Testis (tissue), 5 donors: ENCODE measurements at places on chromosomes 7 and 10. TPM values are rescaled to one million over a fixed set of nuclear protein-coding genes. Genes with fewer than 3 reads are reported as not detected.

DNA sequence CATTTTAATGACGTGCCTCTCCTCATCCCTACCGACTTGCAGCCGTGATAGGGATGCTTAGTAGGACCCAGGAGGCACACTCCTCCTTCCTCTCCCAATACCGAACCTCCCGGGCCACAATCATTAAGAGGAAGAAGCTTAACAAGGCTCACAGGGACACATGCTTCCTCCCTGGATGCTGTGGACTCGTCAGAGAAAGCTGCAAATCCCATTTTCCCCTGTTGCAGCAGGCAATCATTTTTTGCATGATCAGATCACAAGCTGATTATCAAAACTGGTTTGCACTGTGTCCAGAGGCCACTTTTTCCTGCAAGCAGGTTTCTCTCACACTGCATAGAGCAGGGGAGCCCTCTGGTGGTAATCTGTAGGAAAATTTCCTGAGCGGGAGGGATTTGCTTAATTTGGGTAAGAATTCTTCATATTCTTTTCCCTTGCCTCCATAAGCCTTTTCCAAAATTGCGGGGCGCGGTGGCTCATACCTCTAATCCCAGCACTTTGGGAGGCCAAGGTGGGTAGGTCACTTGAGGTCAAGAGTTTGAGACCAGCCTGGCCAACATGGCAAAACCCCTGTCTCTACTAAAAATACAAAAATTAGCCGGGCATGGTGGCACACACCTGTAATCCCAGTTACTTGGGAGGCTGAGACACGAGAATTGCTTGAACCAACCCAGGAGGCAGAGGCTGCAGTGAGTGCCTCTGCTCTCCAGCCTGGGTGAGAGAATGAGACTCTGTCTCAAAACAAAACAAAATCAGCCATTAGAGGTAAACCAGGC is 16.1 kb upstream of the LAMB4 start:
- H3K4me1 ChIP-seq = no peaks in the 10 kb centered on the region
- H3K27me3 ChIP-seq = no peaks in the 10 kb centered on the region
- H3K27ac ChIP-seq = no peak overlapping the region
- no peak overlapping the region for H3K4me3 ChIP-seq

DNA sequence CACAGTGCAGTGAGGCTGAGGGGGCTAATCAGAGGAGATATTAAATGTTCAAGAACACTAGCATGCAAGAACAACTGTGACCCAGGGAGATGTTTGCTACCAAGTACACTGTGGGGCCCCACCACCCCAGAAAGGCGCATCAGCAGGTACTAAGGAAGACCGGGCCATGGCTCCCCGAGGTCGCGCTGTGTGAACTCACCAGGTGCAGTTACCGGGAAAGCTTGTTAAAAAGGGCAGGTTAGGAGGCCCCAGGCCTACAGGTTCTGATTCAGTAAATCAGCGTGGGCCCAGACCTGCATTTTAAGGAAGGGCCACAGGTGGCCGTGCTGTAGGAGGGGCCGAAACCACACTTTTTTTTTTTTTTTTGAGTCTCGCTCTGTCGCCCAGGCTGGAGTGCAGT is 54.6 kb downstream of the TMEM209 start:
- H3K36me3 ChIP-seq = no peaks in the 10 kb centered on the region
- DNase-seq = no peak
- H3K4me1 ChIP-seq = peaks cover 12% of the 10 kb centered on the region
- no peaks in the 10 kb centered on the region for H3K27me3 ChIP-seq
- H3K4me3 ChIP-seq = no peak overlapping the region

DNA sequence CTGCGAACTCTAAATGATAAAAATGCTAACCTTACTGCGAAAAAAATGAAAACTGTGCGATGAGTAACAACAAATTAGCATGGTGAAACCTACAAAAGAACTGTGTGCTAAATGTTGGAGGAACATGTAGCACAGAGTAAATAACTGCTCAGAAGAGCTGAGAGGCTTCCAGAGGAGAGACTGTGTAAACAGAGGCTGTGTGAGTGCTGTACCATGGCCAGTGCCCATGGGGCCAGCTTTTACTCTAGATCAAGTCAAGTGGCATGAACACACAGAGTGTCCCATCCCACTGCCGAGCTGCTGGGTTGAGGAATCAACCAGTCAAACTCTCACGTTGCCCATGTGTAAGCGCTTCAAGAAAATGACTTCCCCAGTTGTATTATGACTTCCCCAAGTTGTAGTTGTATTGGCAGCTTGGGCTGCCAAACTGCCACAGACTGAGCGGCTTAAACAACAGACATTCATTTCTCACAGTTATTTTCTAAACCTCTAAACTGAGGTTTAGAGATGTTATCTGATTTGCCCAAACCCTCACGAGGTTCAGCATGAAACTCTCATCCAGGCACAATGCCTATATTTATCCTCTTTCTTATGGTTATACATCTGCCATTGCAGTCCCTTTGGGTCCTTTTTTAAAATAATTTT is 270.7 kb downstream of the ABCA13 start:
- H3K27me3 ChIP-seq = no peaks in the 10 kb centered on the region
- H3K27ac ChIP-seq = no peak overlapping the region
- H3K4me3 ChIP-seq = no peak overlapping the region

- no peak overlapping the region for H3K27ac ChIP-seq
- no peak for DNase-seq
- H3K4me1 ChIP-seq = no peaks in the 10 kb centered on the region
These were observed 81.8 kb downstream of the PTPRZ1 start for GRCh38 chr7:121954803-121955202.

GRCh38 chr7:102457352-102457924 is 7.2 kb downstream of the ALKBH4 start:
- no peak for DNase-seq
- no peak overlapping the region for H3K27ac ChIP-seq
- H3K4me3 ChIP-seq = no peak overlapping the region
- H3K4me1 ChIP-seq = no peaks in the 10 kb centered on the region
- no peaks in the 10 kb centered on the region for H3K36me3 ChIP-seq

DNA sequence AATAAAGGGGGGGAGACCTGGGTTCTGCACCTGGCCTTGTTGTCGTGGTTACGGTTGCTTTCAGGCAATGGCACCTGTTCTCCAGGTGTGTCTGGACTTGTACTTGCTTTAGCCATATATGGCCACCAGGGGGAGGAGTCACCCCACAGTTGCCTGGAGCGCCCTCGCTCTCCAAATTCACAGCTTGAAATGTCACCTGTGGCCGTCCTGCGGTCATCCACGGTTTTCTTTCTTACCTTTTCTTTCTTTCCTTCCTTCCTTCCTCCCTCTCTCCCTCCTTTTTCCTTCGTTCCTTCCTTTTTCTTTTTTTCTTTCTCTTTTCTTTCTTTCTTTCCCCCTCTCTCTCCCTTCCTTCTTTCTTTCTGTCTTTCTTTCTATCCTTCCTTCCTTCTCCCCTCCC is 157.2 kb upstream of the ZNF92 start:
- H3K4me1 ChIP-seq = no peaks in the 10 kb centered on the region
- no peaks in the 10 kb centered on the region for H3K36me3 ChIP-seq
- no peaks in the 10 kb centered on the region for H3K27me3 ChIP-seq
- DNase-seq = peak; percentile 63
- H3K27ac ChIP-seq = no peak overlapping the region
- H3K4me3 ChIP-seq = no peak overlapping the region

GRCh38 chr10:103584216-103585010 is 90.9 kb downstream of the NEURL1 start:
- no peak overlapping the region for H3K27ac ChIP-seq
- H3K36me3 ChIP-seq = no peaks in the 10 kb centered on the region
- peak; percentile 87 for DNase-seq
- no peaks in the 10 kb centered on the region for H3K4me1 ChIP-seq

- no peak for DNase-seq
- no peak overlapping the region for H3K4me3 ChIP-seq
- no peaks in the 10 kb centered on the region for H3K27me3 ChIP-seq
- H3K27ac ChIP-seq = no peak overlapping the region
These were observed 103.4 kb upstream of the ANLN start for GRCh38 chr7:36286226-36286625.

DNA sequence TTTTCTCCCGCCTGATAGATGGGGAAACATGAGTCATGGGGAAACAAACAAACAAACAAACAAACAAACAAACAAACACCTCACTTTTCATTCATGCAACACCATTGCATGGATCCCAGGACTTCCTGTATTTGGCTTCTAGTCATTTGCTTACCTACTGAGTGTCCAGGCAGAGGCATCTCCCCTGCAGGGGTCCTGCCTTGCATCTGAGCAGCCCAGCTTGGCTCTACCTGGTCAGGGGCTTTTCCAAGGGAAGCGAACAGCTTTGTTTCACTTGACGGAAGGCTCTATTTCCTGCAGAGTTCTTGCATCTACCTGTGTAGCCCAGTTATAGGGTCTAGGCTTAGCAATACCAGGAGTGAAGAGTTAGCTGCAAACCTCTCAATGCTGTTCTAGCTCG is 374.2 kb downstream of the GATA3 start:
- no peaks in the 10 kb centered on the region for H3K36me3 ChIP-seq
- H3K27me3 ChIP-seq = no peaks in the 10 kb centered on the region
- no peak for DNase-seq

DNA sequence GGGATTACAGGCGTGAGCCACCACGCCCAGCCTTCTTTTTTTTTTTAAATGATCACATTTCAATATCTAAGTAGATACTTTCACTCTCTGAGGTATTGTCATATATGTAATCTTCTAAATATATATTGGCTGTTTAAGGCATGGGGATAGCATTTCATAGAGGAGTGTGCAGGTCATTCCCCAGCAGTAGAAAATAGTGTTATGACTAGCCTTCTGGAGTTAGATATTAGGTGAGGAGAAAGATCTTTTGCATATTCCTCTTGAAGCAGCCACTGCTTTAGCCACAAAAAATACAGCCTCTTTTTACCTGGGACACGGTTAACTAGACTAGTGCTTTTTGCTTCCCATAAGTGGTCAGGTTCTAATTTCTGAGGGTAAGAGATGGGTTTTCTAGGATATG is 28.9 kb downstream of the ADD3 start:
- peaks cover 21% of the 10 kb centered on the region for H3K4me1 ChIP-seq
- DNase-seq = no peak
- H3K27ac ChIP-seq = no peak overlapping the region
- no peaks in the 10 kb centered on the region for H3K36me3 ChIP-seq

DNA sequence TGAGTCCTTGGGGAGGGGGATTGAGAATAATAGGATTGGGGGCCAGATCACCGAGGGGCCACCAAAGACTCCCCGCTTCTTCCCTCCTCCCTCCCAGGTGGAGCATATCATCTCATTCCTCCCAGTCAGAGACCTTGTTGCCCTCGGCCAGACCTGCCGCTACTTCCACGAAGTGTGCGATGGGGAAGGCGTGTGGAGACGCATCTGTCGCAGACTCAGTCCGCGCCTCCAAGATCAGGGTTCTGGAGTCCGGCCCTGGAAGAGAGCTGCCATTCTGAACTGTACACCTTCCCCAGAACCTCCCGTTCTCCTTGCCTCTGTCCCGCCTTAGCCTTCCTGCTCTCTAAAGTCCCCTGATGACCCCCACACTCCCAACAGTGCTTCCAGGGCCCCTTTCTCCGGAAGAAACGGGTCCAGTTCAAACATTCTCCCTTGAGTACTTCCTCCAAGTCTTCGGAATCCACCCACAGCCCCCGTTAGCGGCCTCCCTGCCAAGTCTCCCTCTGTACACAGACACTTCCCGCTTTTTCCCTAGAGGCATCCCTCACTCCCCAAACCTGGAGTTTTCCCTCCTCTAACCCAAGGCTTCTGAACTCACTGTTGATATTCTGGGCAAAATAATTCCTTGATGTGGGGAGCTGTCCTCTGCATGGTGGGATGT is 4.1 kb downstream of the FBXO24 start:
- peak overlapping the region; percentile 50 for H3K27ac ChIP-seq
- peaks cover 6% of the 10 kb centered on the region for H3K4me1 ChIP-seq
- H3K36me3 ChIP-seq = no peaks in the 10 kb centered on the region
- DNase-seq = no peak
- H3K4me3 ChIP-seq = peak overlapping the region; percentile 12
- no peaks in the 10 kb centered on the region for H3K27me3 ChIP-seq

GRCh38 chr10:86438091-86438749 is 71.6 kb upstream of the GRID1 start:
- DNase-seq = no peak
- no peak overlapping the region for H3K4me3 ChIP-seq
- H3K36me3 ChIP-seq = no peaks in the 10 kb centered on the region
- H3K27ac ChIP-seq = no peak overlapping the region
- no peaks in the 10 kb centered on the region for H3K27me3 ChIP-seq

- no peak for DNase-seq
- no peaks in the 10 kb centered on the region for H3K4me1 ChIP-seq
- H3K36me3 ChIP-seq = no peaks in the 10 kb centered on the region
- H3K27me3 ChIP-seq = no peaks in the 10 kb centered on the region
- H3K4me3 ChIP-seq = no peak overlapping the region
These were observed 61.0 kb downstream of the MEOX2 start for GRCh38 chr7:15625466-15625865.

GRCh38 chr7:50397320-50397970 is 52.7 kb downstream of the FIGNL1 start:
- H3K36me3 ChIP-seq = no peaks in the 10 kb centered on the region
- H3K4me3 ChIP-seq = no peak overlapping the region

- no peak overlapping the region for H3K4me3 ChIP-seq
- no peaks in the 10 kb centered on the region for H3K4me1 ChIP-seq
- DNase-seq = no peak
These were observed 2.1 kb upstream of the FAM171A1 start for GRCh38 chr10:15373199-15373598.

The ZNF467 gene
- 2.4 TPM for total RNA-seq

The PPP1R3C gene
- 4.7 TPM for total RNA-seq
